ENCODE measurements at places on chromosomes 2 and 18. TPM values are rescaled to one million over a fixed set of nuclear protein-coding genes. Genes with fewer than 3 reads are reported as not detected.
A peak's percentile ranks its signal among the peaks of the same experiment; 100 is the strongest.

DNA sequence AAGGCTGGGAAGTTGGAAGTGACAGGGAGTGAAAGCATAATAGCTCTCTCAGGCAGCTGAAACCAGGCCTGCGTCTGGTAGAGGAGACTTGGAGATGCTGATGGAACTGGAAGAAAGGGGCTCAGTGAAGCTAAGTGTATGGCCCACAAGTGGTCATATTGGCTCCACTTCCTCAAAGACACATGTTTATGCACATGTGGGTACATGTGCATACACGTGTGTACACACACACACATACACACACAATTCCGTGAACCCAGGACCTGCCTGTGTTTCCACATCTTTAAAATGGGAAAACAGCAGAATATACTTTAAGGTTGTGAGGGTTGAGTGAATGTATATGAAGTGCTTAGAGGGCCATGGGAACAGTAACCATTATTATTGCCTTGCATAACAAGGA lies 160.9 kb downstream of the ARL6IP6 start:
- no peak for DNase-seq

The HOXD3 gene
- total RNA-seq, result not detected

- DNase-seq, result no peak
These were observed 126.1 kb downstream of the CLIP4 start for GRCh38 chr2:29241341-29241740.

The HOXD13 gene
- not detected for total RNA-seq

The LYG1 gene
- 1.0 TPM for total RNA-seq

GRCh38 chr2:217798743-217799562 lies 203.8 kb downstream of the TNS1 start:
- no peak for DNase-seq

DNA sequence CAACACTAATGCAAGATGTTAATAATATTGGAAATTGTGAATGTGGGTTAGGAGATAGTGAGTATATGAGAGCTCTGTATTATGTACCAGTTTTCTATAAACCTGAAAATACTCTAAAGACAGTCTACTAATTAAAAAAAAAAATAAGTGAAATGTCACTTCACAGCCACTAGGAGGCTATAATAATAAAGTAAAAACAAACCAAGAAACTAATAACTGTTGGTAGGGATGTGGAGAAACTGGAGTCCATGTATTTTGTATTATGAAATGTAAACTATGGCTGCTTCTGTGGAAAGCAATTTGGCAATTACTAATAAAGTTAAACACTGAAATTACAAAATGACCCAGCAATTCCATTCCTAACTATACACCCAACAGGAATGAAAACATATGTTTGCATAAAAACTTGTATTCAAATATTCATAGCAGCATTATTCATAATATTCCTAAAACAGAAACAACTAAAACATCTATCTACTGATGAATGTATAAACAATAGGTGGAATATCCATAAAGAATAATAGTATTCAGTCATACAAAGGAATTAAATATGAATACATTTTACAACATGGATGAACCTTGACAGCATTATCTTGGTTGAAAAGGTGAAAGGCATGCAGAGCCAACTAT lies 36.2 kb downstream of the CCDC178 start:
- DNase-seq, result no peak

- no peak for DNase-seq
These were observed 64.3 kb downstream of the EDAR start for GRCh38 chr2:108924580-108925251.

DNA sequence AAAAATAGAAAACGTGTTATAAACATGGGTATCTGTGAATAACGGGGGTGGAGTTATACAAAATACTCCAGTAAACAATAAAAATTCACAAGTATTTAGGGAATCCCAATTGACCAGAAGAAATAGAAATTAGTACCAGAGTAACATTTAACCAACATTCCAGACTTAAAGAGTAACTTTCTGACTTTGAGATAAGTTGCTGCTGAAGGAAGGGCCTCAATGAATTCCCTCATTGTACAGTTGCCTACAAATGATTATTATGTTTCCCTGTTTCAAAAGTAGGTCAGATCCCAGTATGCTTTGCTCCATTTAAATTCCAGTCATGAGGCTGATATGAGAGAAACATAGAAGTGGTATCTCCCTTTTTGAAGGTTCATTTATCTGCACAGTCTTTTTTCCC lies 88.3 kb upstream of the KCNH7 start:
- DNase-seq, result no peak

GRCh38 chr18:10562773-10563160 lies 36.9 kb downstream of the NAPG start:
- no peak for DNase-seq

DNA sequence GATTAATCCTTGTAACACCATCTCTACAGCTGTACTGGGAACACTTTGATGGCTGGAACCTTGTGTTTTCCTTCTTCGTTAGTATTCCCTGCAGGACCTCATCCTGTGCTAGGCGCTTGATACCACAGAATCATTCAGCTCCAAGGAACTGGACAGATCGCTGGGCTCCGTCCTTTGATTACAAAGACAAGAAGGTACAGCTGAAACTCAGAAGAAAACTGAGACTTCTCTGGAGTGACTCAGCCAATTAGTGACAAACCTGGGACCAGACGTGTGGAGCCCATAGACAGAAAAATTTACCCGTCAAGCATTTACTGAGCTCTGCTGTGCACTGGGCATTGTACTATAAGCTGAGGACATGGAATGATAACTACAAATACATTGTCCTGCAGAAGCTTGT lies 67.3 kb downstream of the NCKAP5 start:
- DNase-seq, result no peak

DNA sequence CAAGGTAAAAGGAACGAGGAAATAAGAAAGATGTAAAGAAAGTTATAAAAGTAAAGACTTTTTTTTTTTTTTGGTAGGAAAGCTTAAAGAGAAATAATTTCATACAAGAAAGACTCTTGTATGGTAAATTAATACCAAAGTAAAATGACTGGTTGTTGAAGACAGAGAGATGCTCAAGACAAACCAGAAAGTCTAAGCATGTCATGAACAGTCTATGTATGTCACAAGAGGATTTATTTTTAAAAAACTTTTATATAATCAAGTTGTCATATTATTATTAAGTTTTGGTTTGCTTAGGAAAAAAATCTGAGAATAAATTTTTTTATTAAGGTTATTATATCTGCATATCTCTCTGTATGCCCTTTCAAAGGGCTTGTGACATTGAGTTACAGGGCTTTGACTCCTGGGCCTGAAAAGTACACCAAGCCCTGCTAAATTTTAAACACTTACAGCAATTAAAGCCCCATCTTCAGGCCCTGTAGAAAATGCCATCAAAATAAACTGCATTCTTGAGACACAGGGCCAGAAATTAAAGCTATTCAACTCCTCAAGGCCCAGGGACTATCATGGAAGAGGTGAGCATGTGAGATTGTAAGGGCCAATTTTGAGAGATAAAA lies 10.9 kb upstream of the SGPP2 start:
- no peak for DNase-seq

The ARHGAP28 gene
- not detected for total RNA-seq

- DNase-seq, result no peak
These were observed 348.4 kb upstream of the REG3G start for GRCh38 chr2:78676921-78677696.

The TSHZ1 gene
- 18.6 TPM for total RNA-seq

- DNase-seq, result no peak
These were observed 27.5 kb downstream of the CNRIP1 start for GRCh38 chr2:68292108-68292710.

The CXCR1 gene
- not detected for total RNA-seq

The ELOA2 gene
- not detected for total RNA-seq

DNA sequence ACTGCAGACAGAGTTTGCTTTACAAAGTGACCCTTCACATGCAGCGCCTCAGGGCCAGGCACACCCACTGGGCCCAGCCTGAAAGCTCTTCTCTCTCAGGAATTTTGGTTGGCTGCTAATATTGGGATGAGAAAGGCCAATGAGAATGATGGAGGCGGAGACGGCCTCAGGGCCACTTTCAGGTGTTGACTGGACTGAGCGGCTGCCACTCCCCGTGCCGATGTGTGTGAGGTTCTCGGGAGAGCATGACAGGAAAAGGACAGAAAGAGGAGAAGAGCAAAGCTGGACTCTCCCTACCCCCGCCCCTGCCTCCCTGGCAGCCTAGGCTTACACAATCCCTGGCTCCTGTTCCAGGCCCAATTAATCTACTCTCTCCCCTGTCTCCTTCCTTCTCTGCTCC lies 155.7 kb downstream of the CELF4 start:
- no peak for DNase-seq

GRCh38 chr2:85655961-85656417 lies 12.0 kb downstream of the SFTPB start:
- DNase-seq, result no peak

- DNase-seq, result no peak
These were observed 639.6 kb downstream of the IRS1 start for GRCh38 chr2:226159875-226160479.

The DGUOK gene
- 96.6 TPM for total RNA-seq

DNA sequence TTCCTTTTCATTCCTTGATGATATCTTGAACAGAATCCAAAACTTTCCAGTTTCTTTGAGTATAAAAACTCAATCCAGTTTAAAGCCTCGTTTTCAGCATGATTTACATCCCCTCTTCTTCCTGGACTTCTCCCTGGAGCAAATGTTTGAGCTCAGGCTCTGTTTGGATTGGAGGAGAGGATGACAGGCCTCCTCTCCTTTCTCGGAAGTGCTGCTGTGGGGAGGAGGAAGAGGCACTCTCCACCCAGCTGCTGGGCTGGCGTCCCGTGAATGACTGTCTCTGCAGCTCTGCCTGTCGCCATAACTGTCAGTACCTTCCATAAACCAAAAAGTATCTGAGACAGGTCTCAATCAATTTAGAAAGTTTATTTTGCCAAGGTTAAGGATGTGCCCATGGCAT lies 238.2 kb upstream of the AGAP1 start:
- DNase-seq, result no peak

The RESP18 gene
- total RNA-seq, result not detected

DNA sequence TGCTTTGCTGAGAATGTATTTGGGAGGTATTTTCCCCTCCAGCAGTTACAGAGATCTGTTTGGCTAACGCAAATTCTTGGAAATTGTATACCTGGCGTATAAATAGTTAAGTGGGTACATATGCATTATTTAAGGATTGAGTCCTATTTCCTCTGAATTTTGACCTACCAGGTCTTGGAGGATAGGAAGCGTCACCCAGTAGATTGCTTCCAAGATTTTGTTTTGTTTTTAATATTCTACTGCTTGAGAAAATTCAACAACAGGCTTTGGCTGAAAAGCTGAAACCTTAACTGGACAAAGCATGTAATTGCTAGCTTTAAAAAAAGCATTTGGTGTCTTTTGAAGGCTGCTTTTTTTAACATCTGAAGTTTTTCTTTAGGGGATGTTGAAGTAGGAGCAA lies 150.1 kb downstream of the WDSUB1 start:
- DNase-seq, result no peak

- no peak for DNase-seq
These were observed 192.1 kb upstream of the CXCR4 start for GRCh38 chr2:136310005-136310495.

- peak; percentile 13 for DNase-seq
These were observed 30.8 kb upstream of the ZNF396 start for GRCh38 chr18:35407871-35408481.

GRCh38 chr2:219119422-219120043 lies 41.1 kb downstream of the NHEJ1 start:
- DNase-seq, result peak; percentile 38

- no peak for DNase-seq
These were observed 86.5 kb downstream of the ROCK2 start for GRCh38 chr2:11257964-11258363.

GRCh38 chr18:48887905-48888772 lies 62.6 kb downstream of the SMAD7 start:
- no peak for DNase-seq

DNA sequence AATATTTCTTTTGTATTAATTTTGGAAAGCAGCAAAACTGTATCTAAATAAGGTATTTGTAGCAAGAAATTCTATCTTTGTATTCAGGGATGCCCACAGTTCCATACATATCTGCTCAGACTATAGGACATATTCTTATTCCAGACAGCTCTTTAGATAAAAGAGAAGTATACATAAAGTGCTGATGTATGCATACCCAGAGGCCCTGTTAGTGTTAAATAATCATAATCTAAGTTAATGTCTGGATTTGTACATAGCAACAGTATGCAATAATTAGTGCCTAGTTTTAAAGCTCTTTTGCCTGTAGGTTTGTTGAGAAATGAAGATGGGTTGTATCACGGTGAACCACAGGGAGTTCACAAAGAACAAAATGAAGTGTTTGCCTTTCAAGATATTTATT lies 428.0 kb upstream of the RGPD4 start:
- no peak for DNase-seq

- DNase-seq, result no peak
These were observed 95.9 kb upstream of the RMDN2 start for GRCh38 chr2:37829202-37829601.

GRCh38 chr2:23114299-23114698 lies 270.7 kb upstream of the KLHL29 start:
- DNase-seq, result no peak

DNA sequence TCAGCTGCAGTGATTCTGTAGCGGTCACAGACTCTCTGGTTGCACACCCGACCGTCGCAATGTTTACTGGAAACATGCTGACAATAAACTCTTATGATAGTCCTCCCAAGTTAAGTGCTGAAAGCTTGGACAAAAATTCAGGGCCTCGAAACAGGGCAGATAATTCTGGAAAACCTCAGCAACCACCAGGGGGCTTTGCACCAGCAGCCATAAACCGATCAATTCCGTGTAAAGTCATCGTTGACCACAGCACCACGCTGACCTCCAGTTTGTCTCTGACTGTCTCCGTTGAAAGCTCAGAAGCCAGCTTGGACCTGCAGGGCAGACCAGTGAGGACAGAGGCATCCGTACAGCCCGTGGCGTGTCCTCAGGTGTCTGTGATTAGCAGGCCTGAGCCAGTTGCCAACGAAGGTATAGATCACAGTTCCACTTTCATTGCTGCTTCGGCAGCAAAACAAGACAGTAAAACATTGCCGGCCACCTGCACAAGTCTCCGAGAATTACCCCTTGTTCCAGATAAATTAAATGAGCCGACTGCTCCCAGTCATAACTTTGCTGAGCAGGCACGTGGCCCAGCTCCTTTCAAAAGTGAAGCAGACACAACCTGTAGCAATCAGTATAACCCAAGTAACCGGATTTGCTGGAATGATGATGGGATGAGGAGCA lies 166.1 kb downstream of the ASXL3 start:
- no peak for DNase-seq

- no peak for DNase-seq
These were observed 62.4 kb downstream of the MRPS9 start for GRCh38 chr2:105100046-105100840.

DNA sequence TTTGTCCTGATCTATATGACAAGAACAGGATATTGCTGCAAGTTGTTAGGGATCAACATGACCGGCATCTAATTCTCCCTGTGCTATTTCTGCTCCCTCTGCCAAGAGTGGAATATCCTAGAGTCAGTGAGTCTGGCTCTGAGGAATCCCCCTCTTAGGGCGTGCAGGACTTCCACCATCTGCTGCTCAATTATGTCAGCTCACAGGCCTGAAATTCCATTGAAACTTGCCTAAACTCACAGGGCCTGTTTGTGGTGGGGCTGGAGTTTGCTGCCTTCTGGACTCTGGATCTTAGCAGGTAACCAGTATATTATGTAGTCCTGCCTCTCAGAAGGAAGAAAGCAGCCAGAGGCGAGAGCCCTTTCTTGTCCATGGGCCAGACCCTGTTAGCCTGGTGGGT lies 323.0 kb downstream of the TSN start:
- DNase-seq, result no peak

- DNase-seq, result no peak
These were observed 116.0 kb downstream of the COPS8 start for GRCh38 chr2:237201461-237202287.

Measured in CD8-positive, alpha-beta memory T cell (primary cell).